ENCODE measurements at places on chromosomes 13 and 19.

DNA sequence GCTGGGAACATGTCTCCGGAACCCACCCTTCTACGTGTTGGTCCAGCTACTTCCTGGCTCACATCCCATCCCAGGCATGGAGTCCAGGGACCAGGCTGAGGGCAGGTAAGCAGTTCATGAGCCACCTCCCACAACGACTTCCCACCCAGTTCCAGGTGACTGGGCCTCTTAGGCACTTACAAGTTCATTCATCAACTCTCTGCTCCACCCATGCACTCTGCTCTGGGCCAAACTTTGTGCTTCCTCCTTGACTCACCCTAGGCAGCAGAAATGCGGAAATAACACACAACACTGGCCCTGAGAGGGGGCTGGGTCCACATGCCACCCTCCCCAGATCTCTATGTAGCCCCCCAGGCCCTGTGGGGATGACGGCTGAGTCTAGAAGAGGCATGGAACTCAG is 20.5 kb downstream of the IQCN start:
- DNase-seq, result no peak

DNA sequence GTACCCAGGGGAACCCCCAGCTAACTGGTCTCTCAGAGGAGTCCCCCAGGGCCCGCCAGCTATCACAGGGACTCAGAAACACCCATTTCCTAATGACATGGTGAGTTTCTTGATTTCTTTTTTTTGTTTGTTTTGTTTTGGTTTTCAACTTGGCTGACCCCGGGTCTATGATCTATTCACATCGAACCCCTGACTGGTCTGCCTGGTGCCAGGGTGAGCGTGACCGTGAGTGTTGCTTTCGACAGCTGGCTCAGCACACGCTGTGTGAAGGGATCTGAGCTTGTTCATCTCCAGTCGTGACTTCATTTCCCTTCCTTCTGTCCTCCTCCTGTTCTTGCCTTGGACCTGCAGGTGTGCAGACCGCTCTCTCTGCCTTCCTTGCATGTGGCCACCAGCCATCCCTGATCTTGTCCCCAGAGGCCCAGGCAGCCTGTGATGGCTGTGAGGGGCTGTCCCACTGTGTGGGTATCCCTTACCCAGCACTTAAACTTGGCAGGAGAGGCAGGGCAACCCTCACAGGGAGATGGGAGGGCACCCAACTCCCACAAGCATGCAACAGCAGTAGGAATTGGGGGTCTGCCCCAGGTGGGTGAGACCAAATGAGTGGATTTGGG is 26.2 kb downstream of the TMEM161A start:
- DNase-seq, result no peak

DNA sequence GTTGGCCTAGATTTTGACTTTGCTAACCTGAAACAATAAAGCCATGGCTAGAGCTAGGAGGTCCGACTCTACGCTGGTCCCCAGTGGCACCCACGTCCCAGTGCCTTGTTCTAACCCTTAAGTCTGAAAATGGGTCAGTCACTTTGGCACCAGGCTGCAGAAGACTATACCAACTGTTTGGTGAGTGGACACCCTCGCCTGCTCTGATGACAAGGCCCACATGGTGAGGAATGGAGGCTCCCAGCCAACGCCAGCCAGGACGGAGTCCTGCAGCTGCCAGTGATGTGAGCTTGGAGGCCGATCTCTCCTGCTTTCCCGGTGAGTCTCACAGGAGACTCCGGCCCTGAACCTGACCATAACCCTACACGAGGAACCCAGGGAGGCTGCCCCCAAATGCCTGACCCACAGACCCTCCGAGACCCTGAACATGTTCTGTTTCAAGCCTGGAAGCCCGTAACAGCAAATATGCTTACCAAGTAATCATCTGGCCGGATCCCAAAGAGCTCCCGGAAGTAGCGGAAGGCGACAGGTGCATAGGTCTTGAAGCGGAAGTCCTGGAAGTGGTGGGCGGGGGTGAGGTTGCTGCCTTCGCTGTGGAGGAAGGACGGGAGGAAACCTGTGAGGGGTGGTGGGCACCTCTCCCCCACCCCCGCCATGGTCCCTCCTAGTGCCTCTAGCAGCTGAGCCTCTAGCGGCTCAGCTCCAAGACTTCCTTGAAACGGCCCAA is 34.1 kb upstream of the CACTIN start:
- no peak for DNase-seq

DNA sequence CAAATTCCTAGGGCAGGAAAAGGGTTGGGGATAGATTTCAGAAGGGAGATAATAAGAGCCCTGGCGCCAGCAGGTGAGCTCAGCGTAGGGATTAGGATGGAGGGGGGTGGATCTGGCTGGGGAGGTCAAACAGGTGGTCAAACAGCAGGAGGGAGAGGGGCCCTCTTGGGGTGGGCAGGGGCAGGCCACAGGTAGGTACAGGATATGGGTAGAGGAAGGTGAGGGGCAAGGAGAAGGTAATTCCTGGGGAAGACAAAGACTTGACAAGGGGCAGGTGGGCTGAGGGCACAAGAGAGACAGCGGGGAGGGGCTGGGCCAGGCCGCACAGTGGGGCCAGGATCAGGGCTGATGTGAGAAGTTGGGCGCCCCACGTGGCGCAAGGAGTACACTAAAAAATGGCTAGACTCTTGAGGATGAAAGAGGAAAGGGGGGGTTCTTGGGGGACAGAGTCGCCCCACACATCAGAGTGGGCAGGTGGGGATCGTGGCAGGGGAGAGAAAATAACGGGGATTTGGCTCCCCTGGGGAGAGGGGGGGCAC is 713 bp downstream of the KRI1 start:
- peak; percentile 74 for DNase-seq

- DNase-seq, result no peak
Measured at GRCh38 chr13:57636816-57637215, 5.3 kb downstream of the PCDH17 start.

DNA sequence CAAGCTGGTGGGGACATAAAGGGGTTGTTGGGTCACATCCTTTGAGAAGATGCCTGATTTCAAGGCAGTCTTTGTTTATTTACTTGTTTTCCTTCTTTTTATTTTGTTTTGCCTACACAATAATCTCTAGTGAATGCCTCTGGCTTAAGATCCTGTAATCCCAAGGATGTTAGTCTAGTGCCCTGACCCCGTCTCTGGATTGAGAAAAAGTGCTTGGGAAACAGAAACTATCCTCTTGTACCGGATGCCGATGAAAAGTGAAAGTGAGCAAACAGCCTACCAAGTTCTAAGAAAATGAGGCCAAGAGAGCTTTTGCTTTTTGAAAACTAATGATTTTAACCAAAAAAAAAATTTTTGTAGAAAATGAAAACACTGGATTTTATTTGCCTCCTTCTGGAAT is 42.1 kb upstream of the C1QTNF9 start:
- DNase-seq, result no peak

DNA sequence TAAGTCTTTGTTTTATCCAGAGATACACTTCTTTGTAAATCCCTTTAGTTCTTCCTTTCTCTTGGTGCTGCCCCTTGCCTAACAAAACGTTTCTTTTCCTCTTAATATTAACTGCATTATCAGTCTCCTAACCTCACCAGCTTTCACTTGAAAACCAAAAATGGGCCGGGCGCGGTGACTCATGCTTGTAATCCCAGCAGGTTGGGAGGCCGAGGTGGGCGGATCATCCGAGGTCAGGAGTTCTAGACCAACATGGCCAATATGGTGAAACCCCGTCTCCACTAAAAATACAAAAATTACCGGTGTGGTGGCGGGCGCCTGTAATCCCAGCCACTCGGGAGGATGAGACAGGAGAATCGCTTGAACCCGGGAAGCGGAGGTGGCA is 329.8 kb upstream of the MIR17HG start:
- no peak for DNase-seq

DNA sequence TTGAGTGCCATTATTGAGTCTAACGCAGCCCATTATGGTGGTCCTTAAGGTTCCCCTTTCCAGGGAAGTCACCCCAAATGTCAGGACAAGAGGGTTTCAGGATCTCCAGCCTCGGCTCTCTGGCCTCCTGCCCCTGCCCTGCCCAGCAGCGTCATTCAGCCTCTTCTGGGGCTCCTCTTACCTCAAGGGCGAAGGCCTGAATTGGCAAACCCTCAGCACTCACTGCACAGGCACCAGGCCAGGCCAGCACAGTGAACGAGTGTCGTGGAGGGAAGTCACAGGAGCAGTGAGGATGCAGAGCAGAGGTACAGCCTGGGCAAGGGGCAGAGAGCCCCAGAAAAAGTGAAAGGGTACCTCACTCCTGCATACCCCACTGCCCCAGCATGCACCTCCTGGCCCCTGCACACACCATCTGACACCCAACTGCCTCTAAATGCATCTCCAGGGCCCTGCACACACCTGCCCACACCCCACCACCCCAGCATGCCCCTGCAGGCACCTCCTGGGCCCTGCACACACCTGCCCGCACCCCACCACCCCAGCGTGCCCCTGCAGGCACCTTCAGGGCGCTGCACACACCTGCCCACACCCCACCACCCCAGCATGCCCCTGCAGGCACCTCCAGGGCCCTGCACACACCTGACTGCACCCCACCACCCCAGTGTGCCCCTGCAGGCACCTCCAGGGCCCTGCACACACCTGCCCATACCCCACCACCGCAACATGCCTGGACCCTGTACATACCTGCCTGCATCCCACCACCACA is 19.8 kb downstream of the SLC25A42 start:
- no peak for DNase-seq

DNA sequence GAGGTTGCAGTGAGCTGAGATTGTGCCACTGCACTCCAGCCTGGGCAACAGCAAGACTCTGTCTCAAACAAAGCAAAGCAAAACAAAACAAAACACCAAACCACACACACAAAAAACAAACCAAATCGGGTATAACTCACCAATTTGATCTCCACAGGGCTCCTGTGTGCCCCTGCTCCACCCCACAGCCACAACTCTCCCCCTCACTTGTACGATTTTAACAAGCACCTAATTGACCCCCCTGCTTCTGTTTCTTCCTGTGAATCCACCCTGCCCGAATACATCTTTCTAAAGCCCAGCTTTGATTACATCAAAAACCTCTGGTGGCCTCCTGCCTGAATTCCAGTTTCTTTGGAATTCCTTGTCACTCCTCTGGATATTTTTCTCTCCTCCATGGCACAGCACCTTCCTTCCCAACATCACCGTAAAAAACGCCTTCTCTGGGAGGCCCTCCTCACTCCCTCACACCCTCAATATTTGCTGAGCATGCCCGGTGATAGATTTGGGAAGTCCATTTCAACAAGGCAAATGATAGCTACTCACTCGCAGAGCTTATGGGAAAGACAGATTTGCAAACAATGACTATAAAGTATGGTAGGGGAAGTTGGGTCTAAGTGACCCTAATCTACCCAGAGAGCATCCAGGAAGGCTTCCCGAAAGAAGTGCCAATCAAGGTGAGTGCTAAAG is 11.6 kb upstream of the RANBP3 start:
- DNase-seq, result no peak

- DNase-seq, result peak; percentile 83
Measured at GRCh38 chr13:44575741-44576350, at the start of gene TSC22D1. TSC22D1 (minus strand) TSS chr13:44576330; CDS start chr13:44576074, 256 bp downstream.

DNA sequence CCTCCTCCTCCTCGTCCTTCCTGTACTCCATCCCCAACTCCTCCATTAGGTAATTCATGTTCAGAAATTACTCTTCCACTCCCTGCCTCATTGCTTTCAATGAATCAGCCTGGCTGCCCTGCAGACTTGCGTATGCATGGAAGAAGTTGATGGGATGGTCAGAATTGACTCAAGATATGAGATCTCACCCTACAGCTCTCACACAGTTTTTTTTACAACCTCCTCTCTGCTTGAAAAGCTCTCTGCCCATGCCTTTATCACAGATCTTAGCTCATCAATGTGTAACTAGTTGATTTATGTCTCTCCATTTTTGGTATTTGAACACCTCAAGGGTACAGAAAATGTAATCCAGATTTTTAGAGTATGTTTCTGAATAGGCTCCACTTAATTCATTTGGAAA is 506.9 kb downstream of the TBC1D4 start:
- DNase-seq, result no peak

- peak; percentile 89 for DNase-seq
Measured at GRCh38 chr13:37869756-37870488, at the start of gene TRPC4. TRPC4 (minus strand) TSS chr13:37869772; CDS start chr13:37783333, 86,439 bp downstream.

DNA sequence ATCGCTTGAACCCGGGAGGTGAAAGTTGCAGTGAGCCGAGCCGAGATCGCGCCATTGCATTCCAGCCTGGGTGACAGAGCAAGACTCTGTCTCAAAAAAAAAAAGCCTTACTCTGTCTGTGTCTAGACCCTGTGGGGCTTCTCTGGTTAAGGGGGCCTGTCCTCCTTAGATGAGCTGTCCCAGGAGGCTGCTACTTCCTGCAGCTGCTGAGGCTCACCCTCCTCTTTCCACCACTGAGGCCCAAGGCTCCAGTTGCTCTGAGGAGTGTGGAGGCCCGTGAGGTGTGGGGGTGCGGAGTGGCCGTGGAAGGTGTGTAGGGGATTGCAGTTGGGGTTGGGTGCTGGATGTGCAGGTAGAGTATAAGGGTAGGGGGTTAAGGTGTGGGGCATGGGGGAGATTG is 22.1 kb upstream of the RASA3 start:
- DNase-seq, result no peak

- peak; percentile 54 for DNase-seq
Measured at GRCh38 chr13:99464441-99464949, 36.8 kb upstream of the TM9SF2 start.

DNA sequence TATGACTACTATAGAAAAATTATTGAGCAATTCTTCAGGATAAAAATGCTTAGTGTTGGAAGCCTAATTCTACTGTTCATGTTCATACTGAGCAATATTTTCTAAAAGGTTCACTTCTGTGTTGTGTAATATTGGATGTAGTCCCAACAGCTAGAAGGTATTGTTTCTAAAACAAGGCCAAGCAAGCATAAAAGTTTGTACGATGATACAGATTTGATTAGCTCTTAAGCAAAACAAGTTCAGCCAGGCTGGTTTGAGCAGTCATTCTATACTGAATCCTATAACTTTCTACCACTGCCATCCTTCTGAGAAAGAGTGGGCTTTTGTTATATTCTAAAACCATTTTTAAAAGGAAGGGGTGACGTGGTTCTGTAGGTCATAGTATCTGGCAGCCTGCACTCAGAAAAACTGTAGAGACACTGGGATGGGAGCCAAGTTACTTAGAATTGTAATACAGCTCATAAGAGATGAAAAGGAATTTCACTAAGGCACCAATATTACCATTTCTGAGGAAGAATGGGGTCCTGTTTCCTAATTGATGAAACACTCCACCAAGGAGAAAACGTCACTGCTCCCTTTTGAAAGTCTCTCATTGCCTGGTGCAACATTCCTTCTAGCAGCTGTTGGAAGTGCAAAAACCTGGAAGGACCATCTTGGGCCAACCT is 275.0 kb upstream of the DACH1 start:
- DNase-seq, result peak; percentile 39

DNA sequence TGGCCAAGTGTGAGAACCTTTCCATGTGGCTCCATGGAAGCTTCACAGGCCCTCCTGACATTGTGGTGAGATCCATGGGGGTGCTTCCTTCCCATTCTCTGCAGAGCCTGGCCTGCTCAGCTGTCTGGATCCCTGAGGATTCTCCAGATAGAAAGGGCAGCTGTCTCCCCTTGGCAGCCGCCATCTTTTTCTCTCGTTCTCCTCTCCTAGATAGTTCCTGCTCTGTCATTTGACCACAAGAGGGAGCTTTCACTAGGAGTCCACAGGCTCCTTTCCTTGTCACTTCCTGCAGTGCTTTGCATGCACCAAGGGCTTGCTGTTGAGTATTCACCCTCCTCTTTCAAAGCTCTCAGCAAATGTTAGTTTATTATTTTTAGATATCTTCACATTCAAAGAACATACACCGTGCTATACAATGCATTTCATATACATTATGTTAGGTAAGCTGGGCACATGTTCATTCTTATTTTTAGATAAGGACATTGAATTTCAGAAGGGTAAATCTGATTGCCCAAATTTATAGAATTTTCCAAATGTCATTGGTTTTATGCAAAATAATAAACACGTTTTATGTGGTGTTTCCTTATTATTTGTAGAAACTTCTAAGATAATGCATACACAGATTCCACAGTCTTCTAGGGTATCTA is 133.2 kb downstream of the FRY start:
- DNase-seq, result peak; percentile 73
